ENCODE measurements at places on chromosomes 5 and 9. TPM values are rescaled to one million over a fixed set of nuclear protein-coding genes. Genes with fewer than 3 reads are reported as not detected.

GRCh38 chr5:140561753-140562523 is 2.5 kb downstream of the APBB3 start:
- DNase-seq: no peak

DNA sequence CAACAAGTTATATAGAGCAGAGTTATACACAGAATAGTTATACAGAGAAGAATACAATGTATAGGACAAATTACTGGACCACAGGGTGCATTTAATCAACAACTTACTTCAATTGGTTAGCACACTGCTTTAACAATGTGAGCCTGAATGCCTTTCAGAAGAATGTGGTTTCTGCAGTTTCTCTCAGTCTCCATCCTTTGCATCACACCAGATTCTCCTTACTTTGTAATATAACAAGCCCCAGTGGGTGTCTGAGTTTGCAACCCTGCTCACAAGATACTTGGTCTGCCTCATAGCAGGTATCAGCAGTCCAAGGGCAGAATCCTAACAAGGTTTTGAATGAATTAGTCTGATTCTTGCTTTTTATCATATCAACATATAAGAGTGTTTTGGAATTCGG is 114.6 kb downstream of the GABRB2 start:
- no peak for DNase-seq

DNA sequence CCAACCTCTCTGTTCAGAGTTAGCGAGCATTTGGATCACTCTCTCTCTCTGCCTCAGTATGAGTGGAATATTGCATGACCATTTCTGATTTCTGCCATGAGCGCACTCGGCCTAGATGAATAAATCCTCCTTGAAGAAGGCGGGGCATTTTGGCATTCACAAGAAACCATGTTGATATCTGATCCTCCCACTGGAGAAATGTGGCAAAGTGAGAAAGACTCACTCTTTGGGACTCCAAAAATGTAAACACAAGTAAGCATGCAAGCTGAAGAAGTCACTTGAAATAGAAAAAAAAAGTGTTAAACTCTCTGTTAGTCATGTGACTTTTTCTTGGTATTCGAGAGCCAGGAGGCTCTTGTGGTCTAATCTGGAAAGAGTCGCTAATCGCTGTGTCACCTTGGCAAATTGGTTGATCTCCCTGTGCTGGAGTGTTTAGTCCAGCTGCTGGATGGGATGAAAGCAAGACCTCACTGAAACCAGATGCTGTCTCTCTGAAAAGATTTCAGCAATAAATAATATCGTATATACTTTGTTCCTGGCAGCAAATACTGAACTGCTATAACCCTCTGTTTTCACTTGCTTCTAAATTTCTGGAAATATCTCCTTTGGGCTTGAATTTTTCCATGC is 95.5 kb downstream of the GHR start:
- no peak for DNase-seq

DNA sequence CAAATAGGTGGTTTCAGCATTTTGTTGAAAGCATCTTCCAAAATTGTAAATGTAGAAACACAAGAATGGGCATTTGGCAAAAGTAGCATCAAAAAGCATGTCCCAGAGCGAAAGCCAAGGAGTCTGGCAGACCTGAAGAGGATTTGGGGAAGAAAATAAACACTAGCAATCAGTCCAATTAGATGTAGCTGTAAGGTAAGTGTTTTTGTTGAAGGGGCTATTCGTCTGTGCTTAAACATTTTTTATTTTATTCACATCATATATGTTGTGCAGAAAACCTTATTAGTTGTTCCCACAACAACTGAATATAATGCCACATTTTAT is 954.1 kb upstream of the COX7C start:
- no peak for DNase-seq

DNA sequence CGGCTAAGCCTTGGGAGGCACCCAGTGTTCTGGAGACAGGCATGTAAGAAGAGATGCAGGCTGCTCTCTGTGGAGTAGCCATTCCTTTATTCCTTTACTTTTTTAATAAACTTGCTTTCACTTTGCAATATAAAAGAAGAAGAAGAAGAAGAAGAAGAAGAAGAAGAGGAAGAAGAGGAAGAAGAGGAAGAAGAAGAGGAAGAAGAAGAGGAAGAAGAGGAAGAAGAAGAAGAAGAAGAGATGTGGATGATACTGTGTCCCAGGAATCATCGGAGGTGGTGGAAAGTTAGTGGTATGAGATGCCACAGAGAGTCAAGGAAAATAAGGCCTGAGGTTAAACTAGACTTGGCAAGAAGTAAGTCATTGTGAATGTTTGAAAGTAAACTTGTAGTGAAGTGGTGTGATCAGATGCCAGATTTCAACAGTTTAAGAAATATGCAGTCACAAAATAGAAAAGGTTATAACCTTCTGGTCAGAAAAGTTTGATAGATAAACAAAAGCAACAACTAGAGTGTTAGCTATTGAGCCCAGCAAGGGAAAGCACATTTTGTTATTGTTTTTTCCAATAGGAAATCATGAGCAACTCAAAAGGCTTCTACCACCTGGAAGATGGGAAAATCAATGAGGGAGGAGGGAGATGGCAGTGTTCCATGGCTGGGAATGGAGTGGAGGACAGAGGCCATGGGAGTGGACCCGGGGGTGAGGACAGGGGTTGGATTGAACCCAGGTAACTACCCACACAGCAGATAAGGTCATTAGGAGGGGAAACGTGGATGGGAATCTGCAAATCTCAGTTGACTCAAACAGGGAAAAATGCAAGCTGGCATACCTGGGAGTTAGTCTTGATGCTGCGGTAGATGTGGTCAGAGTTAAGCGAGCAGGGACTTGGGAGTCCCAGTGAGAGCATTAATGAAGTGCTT is 16.8 kb downstream of the AOPEP start:
- DNase-seq: no peak

- no peak for DNase-seq
Observed at GRCh38 chr5:147573211-147573610, 63.3 kb upstream of the DPYSL3 start.

DNA sequence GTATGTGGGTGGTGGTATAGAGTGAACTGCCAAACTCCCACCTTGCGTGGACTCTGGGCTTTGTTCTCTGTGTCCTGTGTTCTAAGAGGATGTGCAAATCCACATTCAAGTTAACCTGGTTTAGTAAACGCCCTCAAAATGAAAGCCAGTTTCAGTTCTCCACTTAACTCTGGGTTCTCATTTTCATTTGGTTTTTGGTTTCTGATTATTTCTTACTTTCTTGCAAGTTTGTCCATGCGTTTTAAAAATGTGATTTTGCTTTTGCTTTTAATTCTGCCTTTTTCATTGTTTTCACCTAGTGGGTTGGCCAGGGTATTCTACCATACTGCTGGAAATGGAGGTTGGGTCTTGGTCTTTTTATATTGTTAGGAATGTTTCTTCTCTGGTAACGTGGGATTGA is 38.2 kb downstream of the GALNT10 start:
- no peak for DNase-seq

Gene IL11RA
- 15.4 TPM for total RNA-seq

Gene SLC25A46
- 34.2 TPM for total RNA-seq

Gene SPINK4
- total RNA-seq: not detected

Gene SLC45A2
- total RNA-seq: 0.36 TPM

Gene ETF1
- 101 TPM for total RNA-seq

Gene ZNF474
- 0.47 TPM for total RNA-seq

Gene GDNF
- total RNA-seq: 0.65 TPM

Gene TOR2A
- 25.7 TPM for total RNA-seq

All from neural crest cell (in vitro differentiated cells).